T follicular helper cell (primary cell): ENCODE measurements at places on chromosomes 4 and X.

GRCh38 chr4:82947498-82947897, 47.0 kb downstream of the THAP9 start:
- no peak for DNase-seq

DNA sequence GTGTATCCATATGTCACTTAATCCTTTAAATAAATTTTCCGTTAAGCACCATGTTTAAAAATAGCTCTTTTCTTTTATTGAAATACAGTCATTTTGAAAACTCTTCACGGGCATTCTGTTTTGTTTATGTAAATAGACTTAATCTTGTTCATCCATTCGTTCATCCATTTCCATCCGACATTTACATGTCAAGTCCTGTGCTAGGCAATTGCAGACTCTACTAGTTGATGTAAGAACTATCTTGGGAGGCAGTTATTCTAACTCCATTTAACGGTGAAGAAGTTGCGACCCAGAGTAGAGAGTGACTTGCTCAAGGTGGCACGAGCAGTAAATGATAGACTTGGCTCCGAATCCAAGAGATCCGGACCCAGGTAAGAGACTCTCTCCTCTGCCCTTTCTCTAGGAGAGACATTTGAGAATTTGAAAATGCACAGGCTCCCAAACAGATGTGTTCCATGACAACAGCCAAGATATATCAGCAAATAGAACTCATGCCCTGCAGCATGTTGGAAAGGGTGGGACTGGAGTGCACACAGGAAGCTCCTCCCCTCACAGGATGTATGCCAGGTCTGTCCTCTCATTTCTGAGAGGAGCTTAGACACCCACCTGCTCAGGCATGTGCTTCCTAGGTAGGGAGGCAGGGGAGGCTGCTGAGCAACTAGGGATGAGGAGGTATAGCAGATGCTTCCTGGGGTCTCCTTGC, 64.5 kb downstream of the DRD5 start:
- DNase-seq, result no peak

DNA sequence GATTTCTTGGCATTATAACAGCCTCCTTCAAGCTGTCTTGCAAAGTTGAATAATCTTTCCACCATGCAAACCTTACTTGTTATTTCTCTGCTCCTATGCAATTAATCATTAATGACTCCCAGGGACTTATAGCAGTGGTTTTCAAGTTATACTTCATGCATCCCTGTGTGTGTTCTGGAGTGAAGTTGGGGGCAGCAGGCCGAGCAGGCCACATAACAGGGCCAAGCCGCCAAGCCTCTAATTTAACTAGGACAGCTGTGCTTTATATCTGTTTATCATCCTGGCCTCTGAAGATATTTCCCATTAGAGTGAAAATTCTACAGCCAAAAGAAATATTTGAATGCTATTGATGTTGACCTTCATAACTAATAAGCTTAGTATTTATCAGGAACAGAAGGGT, 133.5 kb upstream of the PAK3 start:
- no peak for DNase-seq

GRCh38 chr4:986879-987623, at the start of gene IDUA:
Gene IDUA, plus strand, starts transcription at chr4:987044. Its CDS starts 41 bp downstream, at chr4:987085.
- peak; percentile 79 for DNase-seq

DNA sequence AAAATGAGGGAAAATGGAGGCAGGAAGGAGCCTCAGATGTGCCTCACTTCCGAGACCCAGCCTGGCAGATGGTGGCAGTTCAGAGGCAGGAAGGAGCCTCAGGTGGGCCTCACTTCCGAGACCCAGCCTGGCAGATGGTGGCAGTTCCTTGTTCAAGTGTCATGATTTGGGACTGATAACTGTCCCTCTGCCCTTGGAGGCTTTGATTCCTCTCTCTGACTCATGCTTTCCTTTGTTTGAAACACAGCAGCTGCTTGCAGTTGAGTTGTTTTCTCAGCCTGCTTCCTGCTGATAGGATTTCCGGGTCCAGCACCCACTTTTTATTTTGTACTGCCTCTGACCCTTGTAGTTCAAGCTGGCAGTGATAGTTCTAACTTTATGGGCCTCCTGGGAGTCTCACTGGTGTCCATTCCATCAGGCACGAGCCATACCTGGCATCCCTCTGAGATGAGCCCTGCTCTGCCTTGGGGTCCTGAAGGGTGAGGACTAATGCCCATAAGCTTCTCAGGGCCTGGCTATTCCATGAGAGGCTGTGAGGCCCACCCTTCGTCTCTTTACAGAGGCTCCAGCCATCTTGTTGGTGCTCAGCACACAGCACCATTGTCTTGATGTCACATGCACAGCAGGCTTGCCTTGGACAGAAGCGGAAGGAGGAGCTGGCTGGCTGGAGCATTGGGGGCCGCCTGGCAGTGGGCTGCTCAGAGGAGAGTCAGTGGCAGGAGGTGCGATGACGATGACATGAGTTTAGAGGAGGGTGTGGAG, 13.0 kb downstream of the RGS12 start:
- no peak for DNase-seq

- no peak for DNase-seq
These were observed 63.3 kb upstream of the ANXA10 start for GRCh38 chr4:168028970-168029597.
